ENCODE measurements at places on chromosomes 4 and X.

- no peak for DNase-seq
These were observed 107.2 kb downstream of the AKAP4 start for GRCh38 chrX:50093625-50094024.

GRCh38 chr4:15920723-15921591 is 17.6 kb downstream of the FGFBP1 start:
- DNase-seq = no peak

DNA sequence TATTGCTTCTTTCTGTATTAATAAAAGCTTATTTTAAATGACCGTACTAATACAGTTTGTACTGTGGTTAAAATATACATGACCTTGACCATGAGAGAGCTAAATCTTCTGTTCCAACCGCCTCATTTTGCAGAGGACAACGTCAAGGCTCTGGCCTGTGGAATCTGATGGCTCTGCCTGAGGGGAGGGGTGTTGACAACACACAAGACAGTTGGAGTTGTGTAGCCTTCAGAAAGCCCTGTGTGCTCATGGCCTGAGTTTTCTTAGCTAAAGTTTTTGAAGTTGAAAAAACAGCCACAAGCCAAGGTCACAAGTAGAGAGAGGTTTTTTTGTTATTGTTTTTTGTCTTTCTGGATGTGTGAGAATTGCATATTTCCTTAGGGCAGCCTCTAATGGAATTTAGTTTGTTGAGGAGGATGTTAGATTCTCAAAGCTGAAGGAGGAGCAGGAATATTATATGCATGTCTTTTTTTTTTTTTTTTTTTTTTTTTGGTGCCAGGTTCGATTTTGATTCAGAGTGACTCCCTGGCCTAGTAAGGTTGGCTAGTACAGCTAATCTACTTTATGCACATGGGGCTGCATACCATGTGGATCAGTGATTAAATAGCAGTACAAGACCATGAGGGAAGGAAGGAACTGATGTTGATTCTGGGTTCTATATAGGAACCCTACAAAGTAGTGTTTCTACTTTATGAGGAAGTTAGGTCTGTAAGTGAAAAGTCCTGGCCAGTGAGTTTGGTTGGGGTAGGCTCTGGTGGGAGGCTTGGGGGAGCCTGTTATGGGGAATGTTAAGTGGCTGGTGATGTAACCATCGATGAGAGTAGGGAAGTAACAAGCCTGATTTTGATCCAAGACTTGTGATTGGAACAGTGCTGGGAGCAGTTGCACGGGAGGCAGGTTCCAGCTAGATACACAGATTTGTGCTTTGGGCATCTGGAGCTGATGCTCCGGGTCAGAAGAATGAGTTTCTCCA is 20.3 kb downstream of the SMS start:
- no peak for DNase-seq

- no peak for DNase-seq
These were observed 875.5 kb upstream of the INTU start for GRCh38 chr4:126757219-126757618.

- DNase-seq = no peak
These were observed 18.0 kb upstream of the XPNPEP2 start for GRCh38 chrX:129720741-129721140.

DNA sequence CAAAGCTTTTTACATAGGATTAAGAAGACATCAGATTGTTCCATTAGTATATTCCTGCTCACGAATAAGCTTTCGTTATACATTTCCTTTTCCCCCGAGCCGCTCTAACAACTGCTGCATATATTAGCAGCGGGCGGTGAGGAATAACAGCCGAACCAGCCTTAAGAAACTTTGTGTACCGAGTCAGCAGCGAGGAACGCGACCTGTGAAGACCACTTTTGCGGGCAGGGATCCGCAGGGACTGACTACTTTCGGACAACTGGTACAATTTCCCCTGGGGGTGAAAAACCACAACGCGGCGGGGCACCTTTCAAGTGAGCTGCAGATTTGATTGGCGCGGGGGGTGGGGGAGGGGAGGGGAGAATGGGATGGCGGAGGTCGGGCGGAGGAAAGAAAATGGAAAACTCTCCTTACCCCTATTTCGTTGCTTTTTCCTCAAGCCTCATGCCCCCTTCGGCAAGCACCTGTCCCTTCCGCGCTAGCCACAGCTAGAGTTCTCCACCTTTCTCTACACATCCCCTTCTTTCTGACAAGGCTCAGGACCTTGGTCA is 5.9 kb upstream of the PITX2 start:
- no peak for DNase-seq

GRCh38 chr4:86256086-86256485 is 103.8 kb downstream of the MAPK10 start:
- DNase-seq = no peak

DNA sequence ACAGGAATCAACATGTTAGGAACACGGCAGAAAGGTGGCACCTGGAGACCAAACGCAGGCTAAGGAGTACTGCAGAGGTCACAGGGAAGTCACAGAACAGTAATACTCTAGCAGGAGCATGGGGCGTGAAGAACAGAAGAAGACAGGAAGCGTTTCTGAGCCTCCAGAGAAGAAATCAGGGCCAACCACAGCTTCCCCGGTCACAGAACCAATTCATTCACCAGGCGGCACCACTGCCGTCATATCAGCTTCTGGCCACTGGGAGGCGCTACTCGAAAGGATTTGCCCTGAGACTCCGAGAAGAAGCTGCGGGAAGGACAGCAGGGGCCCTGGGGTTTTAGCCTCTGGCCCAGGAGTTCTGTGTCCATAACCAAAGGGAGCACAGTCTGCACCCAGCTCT is 78.0 kb upstream of the DRD5 start:
- peak; percentile 66 for DNase-seq

DNA sequence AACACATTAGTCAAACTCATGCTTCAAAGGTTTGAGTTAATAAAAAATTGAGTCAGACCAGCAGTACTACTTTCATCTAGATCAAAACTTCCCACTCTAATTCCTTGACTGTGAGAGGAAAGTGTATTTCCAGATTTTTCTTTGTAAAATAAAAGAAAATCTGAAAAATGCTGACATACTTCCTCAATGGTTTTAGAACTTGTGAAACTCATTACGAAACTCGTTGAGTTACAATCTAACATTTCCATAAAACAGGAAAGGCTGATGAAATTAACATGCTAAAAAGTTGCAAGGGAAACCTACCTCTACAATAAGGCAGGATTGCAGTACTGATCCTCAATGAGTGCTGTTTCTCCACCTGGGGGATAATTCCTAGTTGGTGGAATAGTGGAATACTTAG is 217.8 kb upstream of the HCCS start:
- DNase-seq = no peak

DNA sequence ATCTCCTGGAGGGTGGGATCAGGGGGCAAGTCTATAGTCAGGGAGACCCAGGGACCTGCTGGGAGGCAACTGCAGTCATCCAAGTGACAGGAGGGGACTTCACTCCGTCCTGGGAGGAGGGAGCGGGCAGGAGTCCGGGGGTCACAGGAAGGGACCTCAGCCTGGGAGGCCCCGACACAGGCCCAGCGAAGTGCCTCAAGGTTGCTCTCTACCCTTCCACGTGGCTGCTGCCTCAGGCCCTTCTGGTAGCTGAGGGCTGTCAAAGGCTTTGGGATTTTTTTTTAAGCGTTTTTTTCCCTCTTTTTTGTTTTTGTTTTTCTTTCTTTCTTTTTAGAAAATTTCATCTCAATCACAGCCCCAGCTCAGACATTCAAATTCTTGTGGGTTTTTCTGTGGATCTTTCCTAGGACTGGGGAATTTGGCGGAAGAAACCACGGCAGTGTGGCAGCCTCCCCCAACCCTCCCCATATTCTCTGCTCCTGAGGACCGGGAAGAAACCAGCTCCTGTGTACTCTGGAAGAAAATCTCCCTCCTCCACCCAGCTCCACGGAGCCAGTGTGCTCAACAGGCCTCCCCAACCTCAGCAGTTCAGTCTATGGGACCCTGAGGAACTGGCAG is 1.4 kb upstream of the HAUS7 start:
- no peak for DNase-seq

GRCh38 chr4:3518941-3519340 is 13.3 kb downstream of the LRPAP1 start:
- no peak for DNase-seq

DNA sequence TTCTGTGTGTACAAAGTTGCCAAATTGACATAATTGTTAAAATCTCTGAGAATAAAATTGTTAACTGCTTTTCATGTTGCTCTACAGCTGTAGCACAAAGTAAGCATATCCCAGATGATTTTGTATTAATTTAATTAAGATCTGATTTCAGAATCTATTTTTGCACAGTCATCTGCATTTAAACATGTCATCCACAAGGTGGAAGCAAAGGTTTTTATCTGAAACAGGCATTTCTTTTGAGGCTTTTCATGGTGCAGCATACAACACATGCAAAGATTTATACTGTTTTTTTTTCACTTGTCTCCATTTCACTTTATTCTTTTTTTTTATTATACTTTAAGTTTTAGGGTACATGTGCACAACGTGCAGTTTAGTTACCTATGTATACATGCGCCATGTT is 51.2 kb downstream of the GC start:
- DNase-seq = no peak

- DNase-seq = peak; percentile 47
These were observed 120.8 kb upstream of the PJA1 start for GRCh38 chrX:69285881-69286564.

DNA sequence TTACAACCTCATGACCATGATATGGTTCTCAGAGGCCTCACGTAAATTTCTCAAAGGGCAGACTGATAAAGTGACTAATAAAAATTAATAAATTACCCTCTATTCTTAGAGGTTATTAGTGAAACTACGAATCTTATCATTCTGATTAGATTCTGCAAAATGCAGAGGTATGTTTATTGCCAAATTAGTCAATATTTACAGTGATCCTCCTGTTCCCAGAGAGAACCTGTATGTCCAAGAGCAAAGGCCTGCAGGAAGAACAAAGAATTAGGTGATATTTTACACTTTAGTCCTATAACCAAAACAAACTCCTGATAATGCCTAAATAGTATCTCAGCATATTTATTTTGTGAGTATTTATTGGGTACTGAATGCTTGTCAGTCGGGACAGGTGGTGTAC is 58.1 kb downstream of the FAM13A start:
- no peak for DNase-seq

DNA sequence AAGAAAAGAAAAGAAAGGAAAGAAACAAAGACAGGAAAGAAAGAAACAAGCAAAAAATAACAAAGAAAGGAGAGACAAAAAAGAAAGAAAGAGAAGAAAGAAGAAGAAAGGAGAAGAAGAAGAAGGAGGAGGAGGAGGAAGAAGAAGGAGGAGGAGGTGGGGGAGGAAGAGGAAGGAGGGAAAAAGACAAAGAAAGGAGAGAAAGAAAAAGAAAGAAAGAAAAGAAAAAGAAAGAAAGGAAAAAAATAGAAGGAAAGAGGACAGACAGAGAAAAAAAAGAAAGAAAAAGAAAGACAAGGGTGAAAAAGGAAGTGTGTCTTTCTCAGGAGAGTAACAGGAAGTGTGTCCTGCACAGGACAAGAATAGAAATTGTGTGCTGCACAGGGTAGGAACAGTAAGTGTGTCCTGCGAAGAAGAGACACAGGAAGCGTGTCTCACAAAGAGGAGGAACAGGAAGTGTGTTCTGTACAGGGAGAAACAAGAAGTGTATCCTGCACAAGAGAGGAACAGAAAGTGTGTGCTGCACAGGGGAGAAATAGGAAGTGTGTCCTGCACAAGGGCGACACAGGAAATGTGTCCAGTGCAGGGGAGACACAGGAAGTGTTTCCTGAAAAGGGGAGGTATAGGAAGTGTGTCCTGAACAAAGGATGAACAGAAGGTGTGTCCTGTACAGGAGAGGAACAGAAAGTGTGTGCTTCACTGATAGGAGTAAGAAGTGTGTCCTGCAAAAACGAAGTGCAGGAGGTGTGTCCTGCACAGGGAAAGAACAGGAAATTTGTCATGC is 101.2 kb downstream of the ARSF start:
- no peak for DNase-seq

DNA sequence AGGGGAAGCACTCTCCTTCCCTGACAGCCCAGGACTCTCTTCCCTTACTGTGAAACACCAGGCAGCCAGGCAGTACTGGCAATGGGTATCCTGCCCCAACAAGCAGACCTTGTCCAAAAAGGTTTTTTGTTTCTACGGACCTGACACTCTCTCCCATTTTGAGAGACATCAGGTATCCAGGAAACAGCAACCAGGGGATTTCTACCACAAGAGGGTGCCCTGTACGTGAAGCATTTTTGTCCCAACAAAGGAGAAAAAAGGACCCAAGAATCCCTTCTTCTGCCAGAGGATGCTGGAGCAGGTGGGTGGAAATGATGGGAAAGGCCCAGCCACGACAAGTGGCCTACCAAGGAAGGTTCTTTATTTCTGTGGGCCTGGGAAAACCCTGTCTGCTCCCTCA is 65.7 kb upstream of the FGF13 start:
- no peak for DNase-seq

DNA sequence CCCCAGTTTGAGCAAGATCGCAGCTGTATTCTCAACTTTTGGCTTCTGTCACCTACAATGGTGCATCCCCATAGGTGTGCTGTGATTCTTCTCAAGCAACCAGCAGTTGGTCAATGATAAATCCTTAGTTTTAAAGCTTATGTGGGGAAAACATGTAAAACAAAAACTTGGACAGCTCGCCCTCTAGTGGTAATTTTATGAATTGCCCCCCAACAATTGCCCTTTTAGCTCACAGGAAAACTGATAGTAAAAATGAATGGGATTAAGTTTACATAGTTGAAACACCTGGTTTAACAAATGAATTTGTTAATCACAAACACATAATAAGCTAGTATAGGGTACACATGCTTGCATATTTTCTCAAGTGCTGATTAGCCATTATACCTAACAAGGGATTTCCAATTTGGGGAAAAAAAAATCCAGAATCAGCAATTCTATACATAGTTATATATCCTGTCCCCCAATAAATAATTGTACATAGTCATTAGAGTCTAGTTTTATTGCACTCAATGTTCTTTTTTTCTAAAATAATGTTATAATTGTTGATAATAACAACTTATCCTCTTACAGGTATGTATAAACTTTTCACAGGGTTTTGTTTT is 30.1 kb downstream of the TEX13A start:
- DNase-seq = no peak

DNA sequence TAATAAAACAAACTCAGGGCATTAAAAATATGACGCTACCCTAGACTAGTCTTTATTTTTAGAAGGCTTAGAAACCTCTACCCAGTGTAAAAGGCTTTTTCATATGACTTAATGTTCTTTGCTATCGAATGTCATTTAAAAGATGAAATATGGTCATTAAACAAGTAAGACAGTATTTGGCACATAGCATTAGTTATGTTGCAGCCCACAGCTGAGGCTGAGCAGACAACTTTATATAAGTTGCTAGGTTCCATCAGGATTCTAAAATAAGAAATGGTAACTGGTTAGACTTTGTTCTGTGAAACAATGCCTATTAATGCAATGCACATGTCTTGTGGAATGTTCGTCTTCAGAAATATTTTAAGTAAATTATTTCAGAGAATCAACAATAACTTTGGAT is 10.4 kb upstream of the PRSS12 start:
- no peak for DNase-seq

- DNase-seq = no peak
These were observed 63.7 kb downstream of the C4orf51 start for GRCh38 chr4:145743641-145744040.
